ENCODE measurements at places on chromosomes 4 and X.

GRCh38 chr4:8351931-8352367 lies 82.4 kb downstream of the HTRA3 start:
- DNase-seq: no peak

- no peak for DNase-seq
These were observed 2.4 kb downstream of the RAP2C start for GRCh38 chrX:132216806-132217202.

GRCh38 chr4:119244344-119244743 lies 31.8 kb downstream of the USP53 start:
- DNase-seq: no peak

DNA sequence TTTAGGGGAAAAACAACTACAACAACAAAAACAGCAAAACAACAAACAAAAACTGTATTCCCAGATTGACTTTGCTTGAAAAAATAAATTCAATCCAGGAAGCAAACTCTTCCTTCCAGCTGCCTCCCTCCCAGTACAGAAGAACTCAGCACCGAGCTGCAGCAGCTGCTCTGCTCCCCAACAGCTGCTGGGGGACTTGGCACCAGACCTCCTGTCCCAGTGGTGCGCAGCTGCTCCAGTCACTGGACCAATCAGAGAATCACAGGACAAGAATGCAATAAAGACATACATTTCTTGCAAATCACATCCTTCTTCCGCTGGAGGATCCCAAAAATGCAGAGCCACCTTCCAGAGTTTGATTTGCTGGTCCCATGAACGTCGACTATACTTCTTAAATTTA lies 11.8 kb upstream of the FAM53A start:
- DNase-seq: no peak

- DNase-seq: no peak
These were observed 31.3 kb upstream of the CHM start for GRCh38 chrX:86078650-86079049.

- DNase-seq: no peak
These were observed 61.6 kb upstream of the NOCT start for GRCh38 chr4:138953961-138954371.

DNA sequence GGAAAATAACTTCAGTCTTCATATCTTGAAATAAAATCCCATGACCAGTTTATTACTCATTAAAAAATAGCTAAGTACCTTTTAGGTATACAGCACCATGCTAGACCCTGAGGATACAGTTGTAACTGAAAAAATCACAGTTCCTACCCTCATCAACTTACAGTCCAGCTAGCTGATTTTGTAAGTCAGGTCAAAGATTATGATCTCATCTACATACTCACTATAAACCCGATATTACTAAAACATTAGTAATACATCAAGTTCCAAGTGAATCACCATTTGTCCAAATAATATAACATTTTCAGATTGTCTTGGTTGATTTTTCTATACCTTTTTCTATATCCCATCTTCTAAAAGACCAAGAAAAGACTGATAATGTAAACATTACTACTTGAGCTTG lies 333.9 kb downstream of the INPP4B start:
- no peak for DNase-seq

DNA sequence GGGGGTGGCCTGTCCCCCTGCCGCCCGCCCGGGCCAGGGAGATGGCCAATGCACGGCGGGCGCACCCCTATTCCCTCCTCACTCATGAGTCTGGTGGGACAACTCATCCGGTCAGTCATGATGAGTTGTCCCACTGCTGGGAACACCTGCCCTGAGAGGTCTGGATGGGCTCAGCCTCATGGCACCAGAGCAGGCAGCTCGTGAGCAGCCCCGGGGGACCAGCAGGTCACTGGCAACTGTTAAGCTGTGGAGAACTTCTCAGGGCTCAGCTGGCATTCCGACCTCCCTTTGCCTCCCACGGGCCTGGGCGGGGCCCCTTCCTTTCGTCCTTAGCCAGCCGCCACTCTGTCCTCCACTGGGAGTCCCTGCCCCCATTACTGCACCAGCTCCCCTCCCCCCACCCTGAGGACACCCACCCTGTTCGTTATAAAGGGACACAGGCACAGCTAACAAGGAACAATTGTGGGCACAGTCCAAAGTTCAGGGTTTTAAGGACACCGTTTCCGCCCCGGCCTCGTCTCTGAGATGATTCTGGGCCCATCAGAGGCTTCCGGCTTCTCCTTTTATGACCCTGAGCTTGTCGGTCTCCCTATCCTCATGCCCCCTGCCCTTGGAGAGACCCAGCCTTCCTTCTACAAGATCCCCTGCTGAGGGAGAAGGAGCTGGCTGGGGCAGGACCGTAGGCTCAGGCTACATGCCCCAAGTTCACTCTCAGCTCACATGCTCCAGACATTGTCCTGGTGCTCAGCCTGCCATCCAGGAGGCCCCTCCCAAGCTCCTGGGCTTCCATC lies 14.6 kb upstream of the KIAA0232 start:
- no peak for DNase-seq

DNA sequence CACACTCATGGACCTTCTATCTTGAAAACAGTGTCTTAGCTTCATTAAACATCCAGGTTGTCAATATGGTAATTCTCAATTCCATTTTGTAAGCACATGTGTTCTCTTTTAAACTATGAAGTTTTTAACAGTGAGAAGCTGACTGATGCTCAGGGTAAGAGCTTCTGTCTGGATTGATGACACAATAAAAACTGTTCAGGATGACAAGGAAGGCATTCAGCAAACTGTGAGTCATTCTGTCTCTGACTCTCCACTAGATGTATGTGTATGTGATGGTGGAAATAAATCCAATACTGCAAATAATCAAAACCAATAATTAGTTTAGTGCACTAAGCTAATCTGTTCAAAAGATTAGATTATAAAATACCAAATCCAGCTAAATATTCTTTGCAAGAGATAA lies 115.3 kb upstream of the ARX start:
- no peak for DNase-seq

DNA sequence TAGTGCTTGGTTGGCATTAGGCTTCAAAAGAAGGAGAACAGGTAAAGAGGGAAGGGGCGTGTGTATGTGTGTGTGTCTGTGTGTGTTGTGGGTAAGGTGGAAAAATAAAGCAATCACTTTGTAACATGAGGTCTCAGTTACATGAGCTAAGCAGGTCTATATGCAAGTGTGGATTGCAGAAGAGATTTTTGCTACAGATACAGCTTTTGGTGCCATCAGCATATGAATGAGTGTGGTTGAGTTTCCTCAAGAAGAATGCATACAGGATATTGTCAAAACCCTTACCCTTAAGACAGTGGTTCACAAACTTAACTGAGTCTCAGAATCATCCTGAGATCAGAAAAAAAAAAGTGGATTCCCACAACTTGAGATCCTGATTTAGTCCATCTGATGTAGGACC lies 220.5 kb upstream of the HTR2C start:
- DNase-seq: no peak

GRCh38 chr4:26194764-26195163 lies 126.0 kb upstream of the RBPJ start:
- no peak for DNase-seq

DNA sequence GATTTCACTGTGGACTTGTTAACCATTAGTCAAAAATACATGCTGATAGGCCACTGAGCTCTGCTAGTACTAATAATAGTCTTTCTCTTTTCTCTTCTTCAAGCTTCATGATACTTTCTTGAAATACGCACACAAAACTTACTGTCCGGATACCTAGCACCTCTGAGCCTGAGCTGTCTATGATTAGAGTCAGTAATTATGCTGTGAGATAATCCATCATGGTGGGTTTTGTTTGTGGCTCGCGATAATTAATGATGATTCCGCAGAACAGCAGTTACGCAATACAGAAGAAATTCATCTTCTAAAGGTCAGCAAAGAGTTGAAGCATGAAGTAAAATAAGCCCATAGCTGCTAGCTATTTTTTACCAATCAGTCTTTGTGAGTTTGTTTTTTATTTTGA lies 511.5 kb upstream of the GALNT7 start:
- no peak for DNase-seq

- DNase-seq: no peak
These were observed 53.9 kb upstream of the KIAA1210 start for GRCh38 chrX:119181491-119181890.

DNA sequence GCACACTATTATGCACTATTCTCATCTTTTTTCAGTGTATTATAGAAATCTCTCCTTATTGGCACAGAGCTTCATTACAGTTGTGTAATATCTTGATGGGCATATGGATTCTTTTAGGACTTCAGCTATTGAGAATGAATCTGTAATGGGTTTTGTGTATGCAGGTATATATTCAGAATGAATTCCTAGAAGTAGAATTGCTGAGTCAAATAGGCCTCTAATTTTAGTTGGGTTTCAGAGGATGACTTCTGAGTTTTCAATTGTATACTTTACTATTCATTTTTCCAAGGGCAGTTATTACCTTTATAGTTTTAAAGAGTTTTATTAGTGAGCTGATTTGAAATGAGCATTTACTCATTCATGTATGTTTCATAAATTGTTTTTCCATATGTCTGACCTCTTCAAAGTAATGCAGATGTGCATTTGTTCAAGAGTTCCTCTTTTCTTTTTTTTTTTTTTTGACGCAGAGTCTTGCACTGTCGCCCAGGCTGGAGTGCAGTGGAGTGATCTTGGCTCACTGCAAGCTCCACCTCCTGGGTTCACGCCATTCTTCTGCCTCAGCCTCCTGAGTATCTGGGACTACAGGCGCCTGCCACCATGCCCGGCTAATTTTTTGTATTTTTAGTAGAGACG lies 19.5 kb downstream of the CASP6 start:
- no peak for DNase-seq

GRCh38 chr4:165929662-165930061 lies 56.6 kb downstream of the TLL1 start:
- DNase-seq: no peak

DNA sequence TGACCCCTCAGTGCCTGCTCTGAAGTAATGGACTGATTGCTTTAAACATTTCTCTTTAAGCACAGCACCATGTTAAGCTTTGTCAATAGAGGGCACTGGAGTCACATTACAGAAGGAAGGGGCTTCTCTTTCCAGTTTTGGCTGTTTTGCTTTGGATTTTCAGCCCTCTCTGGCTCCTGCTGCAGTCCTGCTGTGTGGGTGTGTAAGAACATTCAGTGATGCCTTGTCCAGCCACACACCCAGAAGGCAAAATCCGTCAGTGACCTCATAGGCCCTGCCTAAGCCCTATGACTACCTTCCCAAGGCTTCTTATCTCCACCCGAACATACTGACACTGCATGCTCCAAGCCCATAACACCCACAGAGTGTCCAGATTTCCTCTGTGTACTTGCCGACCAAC lies 215.3 kb upstream of the CTSO start:
- DNase-seq: no peak

- DNase-seq: no peak
These were observed 31.0 kb upstream of the TLR3 start for GRCh38 chr4:186037692-186038658.

- no peak for DNase-seq
These were observed 30.1 kb downstream of the MYOZ2 start for GRCh38 chr4:119165767-119166166.

DNA sequence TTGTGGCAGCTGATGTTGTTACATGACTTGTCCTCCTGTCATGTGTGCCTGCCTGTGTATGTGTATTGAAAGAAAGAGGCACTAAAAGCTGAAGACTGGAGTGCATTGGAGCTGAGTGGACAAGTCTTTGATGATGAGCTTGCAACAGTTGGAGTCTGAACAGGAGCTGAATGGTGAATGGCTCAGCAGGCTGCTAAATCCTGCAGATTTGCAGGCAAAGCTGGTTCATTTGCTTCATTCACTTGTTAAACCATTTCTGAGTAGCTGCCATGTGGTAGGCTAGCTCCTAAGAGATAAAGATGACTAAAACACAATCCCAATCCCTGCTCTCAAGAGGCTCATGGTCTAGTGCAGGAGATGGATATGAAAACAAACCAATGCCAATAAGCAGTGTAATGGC lies 217.3 kb downstream of the CHRDL1 start:
- no peak for DNase-seq

DNA sequence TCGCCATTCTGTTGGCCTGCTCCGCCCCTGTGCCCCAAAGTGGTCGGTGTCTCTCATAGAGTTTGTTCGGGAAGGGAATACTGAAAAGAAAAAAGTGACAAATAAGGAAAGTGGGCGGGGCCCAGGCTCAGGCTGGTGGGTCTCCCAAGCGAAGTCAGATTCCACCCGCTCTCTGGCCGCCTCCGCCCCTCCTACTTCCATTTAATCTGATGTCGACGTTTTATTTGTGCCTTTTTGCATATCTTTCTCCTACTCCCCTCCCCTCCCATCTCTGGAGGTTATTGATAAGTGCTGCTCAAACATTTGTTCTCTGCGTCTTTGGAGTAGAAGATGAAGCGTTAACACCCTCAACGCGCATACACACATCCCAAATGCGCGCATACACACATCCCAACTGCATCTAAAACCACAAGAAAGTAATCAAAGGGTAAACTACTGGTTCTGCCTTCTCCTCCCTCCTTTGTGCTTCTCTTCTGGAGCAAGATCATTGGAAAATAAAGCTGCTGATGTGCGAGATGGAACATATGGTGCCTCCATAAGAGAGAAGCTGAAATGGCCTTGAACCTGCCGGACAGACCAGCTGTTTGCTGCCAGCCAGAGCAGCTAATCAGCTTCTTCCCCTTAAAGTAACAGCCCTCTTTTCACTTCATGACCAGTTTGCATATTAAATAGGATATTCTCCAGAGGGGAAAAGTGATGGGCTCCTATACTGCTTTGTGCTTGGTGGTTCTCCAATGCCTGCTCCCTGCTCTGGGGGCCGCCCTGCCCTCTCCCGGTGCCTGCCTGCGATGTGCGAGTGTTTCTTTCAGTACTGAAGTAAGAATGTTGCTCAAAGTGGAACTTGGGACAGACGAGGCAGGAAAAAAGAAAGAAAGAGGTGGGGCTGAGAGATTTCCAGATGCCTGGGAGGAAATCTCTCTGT lies 3.1 kb downstream of the MAMLD1 start:
- no peak for DNase-seq

DNA sequence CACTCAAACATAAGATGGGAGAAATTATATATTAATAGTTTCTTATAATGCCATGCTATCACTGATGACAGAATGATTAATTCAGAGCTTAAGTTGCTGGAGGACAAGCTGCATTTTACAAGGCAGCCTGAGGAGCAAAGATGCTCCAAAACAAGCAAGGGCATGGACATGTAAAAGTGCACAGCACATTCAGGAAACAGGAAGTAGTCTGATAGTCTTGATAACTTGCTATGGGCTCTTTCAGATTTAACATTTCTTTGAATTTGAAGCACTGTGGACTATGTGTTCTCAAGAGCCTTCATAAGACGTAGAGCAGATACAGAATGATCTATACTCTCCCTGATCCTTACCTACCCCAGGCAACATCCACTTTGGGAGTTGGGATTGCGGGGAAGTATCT lies 50.0 kb downstream of the AMMECR1 start:
- DNase-seq: no peak

DNA sequence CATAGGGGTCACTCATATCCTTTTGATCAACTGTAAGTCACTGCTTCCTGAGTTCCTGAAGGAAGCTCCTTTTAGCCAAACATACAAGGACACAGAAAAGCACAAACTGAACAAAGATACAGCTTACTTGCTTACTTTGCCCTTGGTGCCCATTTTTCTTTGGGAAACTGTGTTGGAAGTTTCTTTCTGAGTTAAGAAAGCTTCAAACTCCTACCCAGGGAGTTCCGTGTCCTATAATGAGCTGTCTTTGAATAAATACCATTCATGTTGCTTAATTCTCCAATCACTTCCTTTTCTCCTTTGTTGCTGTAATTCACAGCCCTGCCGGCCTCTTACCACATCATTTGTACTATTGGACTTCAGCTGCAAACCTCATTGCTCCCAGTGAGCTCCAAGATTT lies at the start of gene ADH4:
TSS of gene ADH4 (minus strand) at position 228 of the 400 bp plus-strand sequence. CDS start at position 153, 75 bp downstream.
- no peak for DNase-seq

Measured in GOT3 (cell line).